ACHN (cell line): ENCODE measurements at places on chromosomes 6 and 20.

GRCh38 chr6:3701631-3702030 lies 49.9 kb downstream of the PXDC1 start:
- DNase-seq: no peak

DNA sequence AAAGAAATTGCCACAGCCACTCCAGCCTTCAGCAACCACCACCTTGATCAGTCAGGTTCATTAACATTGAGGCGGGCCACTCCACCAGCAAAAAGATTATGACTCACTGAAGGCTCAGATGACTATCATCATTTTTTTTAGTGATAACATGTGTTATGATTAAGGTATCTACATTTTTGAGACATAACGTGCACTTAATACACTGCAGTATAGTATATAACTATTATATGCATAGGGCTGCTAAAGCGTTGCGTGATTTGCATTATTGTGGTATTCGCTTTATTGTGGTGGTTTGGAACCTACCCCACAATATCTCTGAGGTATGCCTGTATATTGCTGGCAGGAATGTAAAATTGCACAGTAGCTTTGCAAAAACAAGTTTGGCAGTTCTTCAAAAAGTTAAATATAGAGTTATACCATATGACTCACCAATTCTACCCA lies 6.8 kb upstream of the RIPK1 start:
- no peak for DNase-seq

DNA sequence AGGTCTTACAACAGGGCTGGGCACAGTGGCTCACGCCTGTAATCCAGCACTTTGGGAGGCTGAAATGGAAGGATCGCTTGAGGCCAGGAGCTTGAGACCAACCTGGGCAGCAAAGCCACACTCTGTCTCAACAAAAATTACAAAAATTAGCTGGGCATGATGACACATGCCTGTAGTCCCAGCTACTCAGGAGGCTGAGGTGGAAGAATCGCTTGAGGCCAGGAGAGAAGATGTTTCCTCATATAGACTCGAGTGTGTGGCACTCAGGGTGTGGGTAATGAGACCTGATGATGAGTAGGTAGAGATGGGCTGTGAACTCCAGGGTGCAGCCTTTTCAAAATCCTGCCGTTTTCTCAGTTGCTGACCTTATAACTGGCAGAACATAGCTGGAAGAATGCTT lies 125.3 kb upstream of the FOXO3 start:
- no peak for DNase-seq

DNA sequence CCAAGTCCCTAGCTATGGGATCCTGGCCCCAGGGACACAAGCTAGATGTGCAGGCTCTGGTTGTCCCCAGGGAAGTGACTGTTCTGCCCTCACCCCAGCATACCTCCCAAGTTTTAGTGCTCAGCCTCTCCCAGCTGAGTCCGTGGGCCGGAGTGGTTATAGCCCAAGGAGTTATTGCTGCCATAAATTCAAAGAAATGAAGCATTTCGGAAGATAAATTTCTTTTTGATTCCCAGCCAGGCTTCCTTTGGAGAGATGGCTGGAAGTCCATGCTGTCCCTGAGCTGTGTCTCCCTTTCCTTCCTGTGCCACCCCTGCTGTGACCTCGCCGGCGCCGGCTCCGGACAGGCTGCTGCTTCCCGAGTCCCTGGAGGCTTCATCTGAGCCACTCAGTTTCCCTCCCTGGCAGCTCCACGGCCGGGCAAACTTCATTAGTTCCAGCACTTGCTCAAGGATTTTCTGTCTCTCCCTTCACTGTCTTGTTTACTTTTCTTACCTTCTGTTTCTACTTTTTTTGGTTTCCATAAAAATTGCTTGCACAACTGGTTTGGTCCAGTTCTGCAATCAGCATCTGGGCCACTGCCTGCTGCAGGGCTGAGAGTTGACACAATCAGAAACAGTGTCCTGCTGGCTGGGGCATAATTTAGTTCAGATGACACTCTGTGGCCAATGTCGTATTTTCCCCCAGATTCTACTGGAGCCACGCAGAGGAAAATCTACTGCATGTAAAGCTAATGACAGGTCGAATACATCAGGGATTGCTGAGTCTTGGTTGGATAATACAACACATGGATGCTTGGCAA lies 225.5 kb downstream of the SYNDIG1 start:
- DNase-seq: no peak

- DNase-seq: peak; percentile 29
These were observed 256.4 kb downstream of the ARID1B start for GRCh38 chr6:157033428-157034140.

GRCh38 chr6:15936503-15936902 lies 192.4 kb upstream of the MYLIP start:
- DNase-seq: no peak

- no peak for DNase-seq
These were observed 37.5 kb downstream of the DLL1 start for GRCh38 chr6:170253226-170253909.

DNA sequence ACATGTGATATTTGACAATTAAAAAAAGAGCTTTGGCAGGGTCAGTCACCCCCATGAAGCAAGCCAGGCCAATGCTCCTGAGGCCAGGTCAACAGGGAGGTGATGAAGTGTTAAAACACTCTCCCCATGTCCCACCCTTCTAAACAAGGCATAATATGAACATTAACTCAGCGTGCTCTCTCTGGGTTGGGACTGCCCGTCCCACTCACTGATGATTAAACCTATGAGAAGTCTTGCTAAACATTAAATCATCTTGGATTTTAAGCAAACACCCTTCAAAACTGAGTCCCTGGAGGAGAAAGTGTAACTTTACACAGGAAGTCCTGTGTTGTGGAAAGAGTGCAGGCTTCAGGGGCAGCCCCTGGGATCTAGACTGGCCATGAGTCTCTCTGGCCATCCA lies 558.5 kb downstream of the CD83 start:
- DNase-seq: no peak

DNA sequence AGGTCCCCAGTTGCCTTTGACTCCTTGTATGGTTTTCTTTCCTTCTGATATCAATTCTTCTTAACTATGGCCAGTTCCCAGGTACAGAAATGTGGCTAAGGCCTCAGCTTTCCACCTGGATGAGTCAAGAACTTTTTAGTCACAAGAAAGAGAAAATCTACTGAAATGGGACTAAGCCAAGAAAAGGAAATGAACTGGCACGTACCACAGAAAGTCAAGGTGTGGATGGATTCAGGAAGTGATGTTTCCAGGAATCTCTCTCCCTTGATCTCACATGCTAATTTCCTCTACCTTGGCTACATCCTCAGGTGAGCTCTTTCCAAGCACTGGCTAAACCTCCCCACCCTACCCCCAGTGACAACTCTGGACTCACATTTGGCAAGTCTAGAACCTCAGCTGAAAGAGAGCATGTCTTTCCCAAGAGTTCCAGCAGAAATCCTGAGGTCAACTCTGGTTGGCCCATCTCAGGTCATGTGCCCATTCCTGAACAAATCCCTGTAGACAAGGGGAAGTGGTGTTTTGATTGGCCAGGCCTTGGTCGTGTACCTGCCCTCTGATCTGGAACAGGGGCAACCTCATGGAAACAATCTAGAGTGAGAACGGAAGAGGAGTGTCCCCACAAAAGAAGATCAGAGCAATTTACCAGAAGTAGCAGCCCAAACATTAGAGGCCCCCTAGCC lies 205.3 kb downstream of the NFATC2 start:
- no peak for DNase-seq

- DNase-seq: no peak
These were observed 105.0 kb upstream of the MRPS10 start for GRCh38 chr6:42322676-42323075.

DNA sequence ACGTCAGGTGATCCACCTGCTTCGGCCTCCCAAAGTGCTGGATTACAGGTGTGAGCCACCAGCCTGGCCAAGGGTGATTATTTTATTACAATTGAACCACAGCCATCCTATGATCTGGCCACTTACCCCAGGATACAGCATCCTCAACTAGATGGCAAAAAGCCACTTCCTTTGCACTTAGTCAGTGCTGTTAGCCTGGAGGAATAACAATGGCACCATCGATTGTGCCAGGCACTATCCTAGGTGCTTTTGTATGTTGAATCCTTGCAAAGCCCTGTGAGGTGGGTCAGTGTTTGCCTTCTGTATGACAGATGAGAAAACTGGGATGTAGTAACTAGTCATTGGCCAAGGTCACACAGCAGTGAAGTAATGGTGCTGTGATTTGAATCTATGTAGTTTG lies 11.2 kb upstream of the TTPAL start:
- DNase-seq: no peak

- DNase-seq: peak; percentile 64
These were observed 35.2 kb downstream of the NDUFAF5 start for GRCh38 chr20:13819885-13820645.

DNA sequence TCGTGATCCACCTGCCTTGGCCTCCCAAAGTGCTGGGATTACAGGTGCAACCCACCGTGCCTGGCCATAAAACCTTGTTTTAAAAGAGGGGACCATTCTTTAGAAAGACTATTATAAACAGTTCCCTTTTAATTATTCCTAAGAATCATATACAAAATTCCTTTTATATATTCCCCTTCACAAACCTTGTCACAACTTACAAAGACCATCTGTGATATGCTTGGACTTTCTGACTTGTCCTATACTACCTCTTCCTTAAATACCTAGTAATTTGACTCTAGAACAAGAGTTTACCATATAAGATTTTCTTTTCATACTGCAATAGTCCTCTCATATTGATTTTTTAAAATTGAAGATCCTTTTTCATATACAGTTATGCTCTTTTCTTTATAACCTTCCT lies 135.8 kb upstream of the PRSS16 start:
- DNase-seq: no peak

DNA sequence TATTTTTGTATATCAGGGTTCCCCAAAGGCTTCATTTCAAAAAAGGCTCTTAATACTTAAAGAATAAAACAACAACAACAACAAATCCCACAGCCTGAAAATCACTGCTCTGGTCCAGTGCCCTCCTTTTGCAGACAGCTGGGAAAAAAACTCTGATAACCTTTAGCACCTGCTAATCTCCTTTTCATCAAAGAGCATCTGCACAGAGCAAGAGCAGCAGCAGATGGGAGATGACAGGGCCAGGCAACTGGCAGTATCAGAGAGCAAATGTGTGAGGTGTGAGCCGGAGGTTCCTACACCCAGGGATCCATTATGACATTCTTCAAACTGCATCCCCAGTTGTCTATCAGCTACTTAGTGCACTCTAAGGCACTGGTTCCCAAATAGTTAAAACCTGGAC lies 25.7 kb downstream of the TTI1 start:
- no peak for DNase-seq

GRCh38 chr6:26360451-26361416 lies 4.3 kb upstream of the BTN3A2 start:
- DNase-seq: no peak
